ENCODE measurements at places on chromosomes 16 and 17.
A peak's percentile ranks its signal among the peaks of the same experiment; 100 is the strongest.

GRCh38 chr17:48616717-48617470 lies 1.8 kb upstream of the HOXB8 start:
- no peak for DNase-seq

DNA sequence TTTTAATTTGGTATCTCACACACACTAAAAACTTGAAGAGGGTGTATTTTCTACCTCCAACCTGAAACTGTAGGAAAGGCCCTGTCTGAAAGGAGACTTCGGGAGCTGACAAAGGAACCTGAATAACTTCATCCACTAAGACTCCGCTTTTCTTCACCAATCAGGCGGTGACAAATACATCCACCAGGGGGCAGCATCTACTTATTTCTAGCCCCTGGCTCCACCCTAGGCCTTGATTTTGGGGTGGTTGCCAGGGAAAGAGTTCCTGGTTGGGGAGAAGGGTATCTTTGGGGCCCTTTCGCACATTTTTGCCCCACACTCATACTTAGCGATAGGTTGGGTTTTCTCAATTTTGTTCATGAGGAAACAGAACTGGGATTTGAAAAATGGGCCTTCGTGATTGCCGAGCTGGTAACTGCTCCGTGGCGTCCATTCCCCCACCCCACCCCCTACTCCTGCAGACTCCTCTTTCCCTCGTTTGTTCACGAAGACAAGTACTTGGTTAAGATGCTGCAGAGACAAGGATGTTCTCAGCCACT lies 4.8 kb upstream of the ARL4D start:
- DNase-seq, result peak; percentile 95

- DNase-seq, result no peak
Measured at GRCh38 chr16:85477801-85478363, 135.2 kb upstream of the GSE1 start.

DNA sequence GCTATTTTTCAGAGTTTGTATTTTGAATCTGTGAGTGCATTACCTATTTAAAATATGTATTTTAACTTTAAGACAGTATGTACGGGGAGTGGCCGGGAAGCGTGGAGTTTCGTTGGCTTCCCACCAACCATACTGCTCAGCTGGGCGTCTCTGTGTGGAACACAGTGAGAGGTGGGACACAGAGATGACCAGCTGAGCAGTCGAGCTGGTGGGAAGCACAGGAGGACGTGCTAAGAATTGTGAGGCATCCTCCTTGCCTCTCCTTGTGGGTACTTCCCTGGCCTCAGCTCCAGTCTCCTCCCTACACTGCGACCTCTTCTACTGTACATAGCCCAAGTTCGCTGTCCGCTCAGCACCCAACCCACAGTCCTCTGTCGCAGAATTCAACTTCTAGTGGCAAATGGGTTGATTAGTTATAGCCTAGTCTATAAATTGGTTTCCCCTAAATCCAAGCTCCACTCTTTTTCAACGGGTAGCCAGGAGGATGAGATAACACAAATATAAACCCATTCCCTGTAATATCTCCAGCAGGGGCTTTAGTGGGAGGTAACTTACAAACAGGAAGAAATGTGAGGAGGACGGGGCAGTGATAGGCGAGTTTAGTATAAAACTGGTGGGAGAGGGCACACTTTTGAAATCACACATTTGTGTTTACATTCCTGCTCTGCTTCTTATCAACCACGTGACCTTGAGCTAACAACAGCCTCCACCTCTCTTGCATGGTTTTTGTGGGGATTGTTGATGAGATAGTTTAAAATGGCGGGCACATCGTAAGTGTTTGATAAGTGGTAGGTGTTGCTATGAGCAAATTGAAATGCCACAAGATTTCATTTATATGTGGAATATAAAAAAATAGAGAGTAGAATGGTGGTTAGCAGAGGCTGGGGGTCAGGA lies 211.9 kb upstream of the HS3ST3A1 start:
- DNase-seq, result no peak

DNA sequence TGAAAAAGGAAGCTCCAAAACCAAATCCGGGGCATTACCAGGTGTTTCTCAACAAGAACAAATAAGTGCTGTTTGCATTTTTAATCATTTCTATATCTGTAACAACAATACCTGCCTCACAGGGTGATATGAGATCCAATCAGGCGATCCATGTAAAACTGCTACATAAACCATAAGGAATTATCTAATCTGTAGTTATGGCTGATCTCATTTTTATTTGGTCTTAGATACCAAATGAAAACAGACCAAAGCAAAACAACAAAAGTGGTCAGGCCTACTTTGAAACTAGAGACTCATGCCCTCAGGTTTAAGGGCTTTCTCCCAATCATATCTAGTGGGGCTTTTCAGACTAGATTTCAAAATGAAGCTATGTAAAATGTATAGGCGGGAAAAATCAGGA lies 28.3 kb downstream of the XPO6 start:
- no peak for DNase-seq

- no peak for DNase-seq
Measured at GRCh38 chr16:84268291-84269040, 26.2 kb upstream of the WFDC1 start.

DNA sequence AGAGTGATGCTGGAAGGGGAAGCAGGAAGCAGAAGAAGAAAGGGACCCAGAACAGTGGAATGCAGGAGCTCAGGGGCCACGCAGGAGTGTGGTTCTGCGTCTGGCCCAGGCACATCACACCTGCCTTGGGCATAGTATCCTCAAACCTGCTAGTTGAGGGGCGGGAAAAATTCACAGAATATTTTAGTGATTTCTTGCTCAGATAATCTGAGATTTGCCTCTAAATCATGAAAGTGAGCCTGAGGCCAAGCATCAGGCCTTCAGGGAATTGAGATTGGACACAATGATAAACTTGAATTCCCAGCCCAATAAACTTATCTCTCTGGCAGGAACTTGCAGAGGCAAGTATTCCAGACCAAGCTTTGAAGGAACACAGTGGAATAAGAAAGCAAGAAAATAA lies 48.5 kb upstream of the CCL2 start:
- DNase-seq, result no peak

GRCh38 chr17:66652840-66653507 lies 181.9 kb upstream of the CACNG5 start:
- no peak for DNase-seq

GRCh38 chr16:85138073-85138824 lies 26.0 kb upstream of the CIBAR2 start:
- no peak for DNase-seq

- no peak for DNase-seq
Measured at GRCh38 chr17:32281011-32281451, 15.4 kb downstream of the RHBDL3 start.

- no peak for DNase-seq
Measured at GRCh38 chr17:9237661-9238301, 216.5 kb downstream of the NTN1 start.

- DNase-seq, result no peak
Measured at GRCh38 chr16:86668136-86668910, 90.0 kb downstream of the FOXL1 start.

DNA sequence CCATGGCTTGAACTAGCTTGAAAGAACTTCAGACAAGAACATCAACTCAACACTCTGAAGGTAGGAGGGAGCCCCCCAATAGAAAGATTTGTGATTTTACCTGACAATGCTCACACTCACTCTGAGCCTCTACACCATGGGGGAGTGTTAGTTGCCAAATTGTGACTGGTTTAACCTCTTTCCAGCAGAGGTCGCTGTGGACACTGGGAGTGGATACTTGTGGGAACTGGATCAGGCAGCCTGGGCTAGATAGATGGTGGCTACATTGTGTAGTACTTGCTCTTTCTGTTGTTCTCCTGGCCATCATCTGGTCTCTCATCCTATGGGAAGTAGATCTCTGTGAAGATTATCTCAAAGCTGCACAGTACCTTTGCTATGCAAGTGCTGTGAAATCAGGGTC lies 2.9 kb downstream of the SMPD3 start:
- peak; percentile 81 for DNase-seq

- no peak for DNase-seq
Measured at GRCh38 chr16:15830832-15831451, 25.9 kb downstream of the MYH11 start.

DNA sequence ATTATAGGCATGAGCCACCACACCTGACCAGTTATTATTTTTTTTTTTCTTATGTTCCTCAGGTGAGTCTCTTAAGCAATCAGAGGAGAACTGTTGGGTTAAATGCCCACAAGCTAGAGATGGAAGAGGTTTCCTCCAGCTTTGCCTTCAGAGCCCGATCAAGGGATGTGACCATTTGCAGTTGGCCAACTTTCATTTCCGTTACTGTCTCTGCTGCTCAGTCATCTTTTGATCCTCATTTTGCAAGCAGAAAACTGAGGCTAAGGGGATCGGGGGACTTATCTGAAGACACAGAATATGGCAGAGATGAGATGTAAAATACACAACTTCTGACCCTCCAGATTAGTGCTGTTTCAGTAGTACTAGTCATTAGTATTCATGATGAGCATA lies 188.8 kb downstream of the RAB11FIP4 start:
- no peak for DNase-seq

DNA sequence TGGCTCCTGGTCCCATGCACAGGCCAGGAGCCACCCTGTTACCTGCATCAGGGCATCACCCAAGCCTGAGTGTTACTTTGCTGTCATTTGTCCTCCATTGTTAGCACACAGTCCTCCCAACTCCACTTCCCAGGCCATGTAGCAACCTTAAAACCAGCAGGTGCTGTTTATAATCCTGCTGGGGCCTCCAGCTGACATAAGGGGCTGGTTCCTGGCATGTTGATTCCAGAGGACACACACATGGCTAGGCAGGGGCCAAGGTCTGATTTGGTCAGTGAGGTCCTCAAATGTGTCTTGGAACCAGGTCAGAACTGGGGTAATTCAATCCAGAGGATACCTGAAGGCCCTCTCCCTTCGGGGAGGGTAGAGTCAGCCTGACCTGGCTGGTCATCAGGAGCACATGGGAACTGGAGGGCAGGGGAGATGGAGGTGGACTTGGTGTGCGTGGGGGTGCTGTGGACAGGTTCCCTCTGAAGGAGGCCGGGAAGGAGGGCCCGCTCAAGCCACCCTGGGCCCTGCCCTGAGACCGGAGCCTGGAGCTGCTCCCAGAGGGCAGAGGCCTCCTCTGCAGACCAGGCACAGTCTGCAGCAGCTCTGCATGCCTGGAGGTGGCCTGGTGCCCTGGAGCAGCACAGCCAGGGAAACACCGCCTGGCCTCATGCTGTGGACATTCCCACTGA lies 6.6 kb downstream of the ADORA2B start:
- DNase-seq, result no peak

DNA sequence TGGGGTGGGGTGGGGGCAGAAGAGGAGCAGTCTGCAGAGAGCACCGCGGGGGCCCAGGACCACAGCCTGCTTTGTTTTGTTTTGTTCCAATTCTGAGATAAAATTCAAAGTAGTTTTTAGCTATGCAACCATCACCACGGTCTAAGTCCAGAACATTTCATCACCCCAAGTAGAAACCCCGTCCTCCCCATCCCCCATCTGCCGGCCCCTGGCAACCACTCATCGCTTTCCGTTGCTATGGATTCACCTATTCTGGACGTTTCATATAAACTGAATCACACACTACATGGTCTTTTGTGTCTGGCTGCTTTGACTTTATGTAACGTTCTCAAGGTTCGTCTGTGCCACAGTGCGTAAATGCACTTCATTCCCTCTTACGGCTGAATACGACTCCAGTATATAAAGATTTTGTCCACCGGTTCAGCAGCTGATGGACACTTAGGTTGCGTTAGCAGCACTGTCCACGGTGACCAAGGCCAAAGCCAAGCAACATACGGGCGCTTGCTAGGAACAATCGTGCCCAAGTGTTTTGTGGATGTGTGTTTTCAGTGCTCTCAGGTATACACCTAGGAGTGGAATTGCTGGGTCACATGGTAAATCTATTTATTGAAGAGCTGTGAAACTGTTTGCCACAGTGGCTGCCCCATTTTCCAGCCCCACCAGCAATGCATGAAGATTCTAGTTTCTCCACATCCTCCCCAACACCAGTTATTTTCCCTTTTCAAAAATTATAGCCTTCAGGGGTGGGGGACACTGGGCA lies 27.7 kb upstream of the RASD1 start:
- DNase-seq, result no peak

- no peak for DNase-seq
Measured at GRCh38 chr17:64608571-64608981, 53.5 kb downstream of the SMURF2 start.

- DNase-seq, result no peak
Measured at GRCh38 chr17:59627770-59628171, 8.1 kb downstream of the CLTC start.

DNA sequence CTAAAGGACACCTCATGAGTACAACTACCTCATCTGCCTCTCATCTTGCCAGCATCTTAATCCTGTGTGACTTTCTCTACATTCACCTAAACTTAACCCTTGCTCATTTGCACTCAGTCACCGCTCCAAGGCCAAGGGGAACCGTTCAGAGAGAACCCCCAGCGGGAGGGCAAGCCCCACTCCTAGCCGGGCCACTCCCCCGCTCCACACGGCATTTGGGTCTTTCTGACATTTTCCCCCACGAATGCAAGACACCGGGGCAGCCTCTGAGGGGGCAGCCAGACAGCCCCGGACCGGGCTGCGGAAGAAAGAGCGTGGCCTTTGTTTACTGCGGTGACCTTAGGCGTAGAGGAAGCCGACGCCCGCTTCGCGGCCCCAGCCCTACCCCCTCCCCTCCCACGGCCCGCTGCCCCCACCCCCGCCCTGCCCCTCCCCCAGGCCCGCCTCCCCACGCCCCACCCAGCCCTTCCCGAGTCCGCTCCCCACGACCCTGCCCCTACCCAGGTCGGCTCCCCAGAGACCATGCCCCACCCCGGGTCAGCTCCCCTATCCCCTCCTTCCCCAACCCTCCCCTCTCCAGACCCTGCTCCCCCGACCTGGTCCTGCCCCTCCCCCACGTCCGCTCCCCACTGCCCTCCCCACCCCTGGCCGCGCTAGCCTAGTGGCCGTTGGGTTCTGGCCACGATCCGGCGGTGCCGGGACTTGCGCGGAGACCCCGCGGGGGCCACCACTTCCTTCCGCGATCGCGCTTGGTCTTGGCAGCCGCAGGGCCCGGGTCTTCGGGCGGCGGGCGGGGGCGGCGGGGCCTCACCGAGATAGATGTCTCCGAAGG lies 789 bp downstream of the CSNK1D start:
- DNase-seq, result no peak

- no peak for DNase-seq
Measured at GRCh38 chr17:58283674-58284612, 3.2 kb upstream of the MPO start.

All from cerebellar cortex (tissue), 1 donor.